CD4-positive, alpha-beta T cell treated with Interleukin-6 for 4 hours (primary cell): ENCODE measurements at places on chromosomes 4 and X.

DNA sequence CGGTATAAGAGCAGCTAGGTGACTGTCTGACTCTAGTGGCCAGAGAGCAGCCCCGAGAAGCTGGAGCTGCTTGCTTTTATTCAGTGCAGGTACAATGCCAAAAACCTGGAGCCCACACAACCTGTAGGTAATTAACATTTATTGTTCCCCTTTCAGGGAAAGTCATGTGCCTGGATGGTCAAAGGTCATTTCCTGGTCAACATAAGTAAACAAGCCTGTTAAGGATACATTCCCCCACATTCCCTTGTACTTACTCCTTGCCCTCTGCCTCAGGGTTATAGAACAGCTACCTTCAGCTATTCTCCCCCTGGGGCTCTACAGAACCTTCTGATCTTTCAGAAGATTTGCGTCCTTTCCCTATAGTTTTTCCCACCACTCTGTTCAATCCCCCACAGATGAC lies 253.4 kb downstream of the TMA16 start:
- DNase-seq, result no peak

GRCh38 chr4:42142591-42142990 lies 9.9 kb downstream of the BEND4 start:
- DNase-seq, result no peak

DNA sequence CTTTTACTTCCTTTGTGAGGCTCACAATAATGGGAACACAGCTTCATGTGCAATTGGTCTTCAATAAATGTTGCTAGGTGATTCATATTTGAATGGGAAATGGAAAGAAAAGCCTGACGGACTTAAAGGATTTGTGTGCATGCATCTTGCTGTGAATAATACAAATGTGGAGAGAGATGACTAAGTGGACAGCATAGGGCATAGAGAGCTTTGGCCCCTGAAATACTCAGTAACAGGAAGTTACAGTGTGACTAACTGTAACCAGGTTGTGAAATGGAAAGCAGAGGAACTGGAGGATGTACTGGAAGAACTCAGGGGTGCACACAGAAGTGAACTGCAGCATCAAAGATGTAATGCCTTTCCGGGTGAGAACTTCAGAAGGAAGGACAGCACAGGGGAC lies 206.7 kb downstream of the MGST2 start:
- no peak for DNase-seq

DNA sequence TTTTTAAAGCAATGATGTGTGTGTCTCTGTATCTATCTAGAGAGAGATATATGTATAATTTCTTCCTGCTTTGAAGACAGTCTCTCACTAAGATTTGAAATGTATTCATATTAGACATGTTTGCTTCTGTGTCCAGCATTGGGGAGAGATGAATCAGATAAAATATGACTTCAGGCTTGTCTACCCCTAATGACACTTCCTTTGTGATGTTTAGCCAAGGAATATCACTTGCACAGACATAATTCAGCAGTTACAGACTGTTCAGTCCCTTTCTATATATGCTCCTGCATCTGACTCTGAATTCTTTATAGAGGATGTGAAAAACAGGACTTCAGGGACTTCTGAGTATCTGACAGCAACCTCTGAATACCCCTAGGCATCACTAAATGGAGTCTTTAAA lies 158.4 kb downstream of the DCLK2 start:
- no peak for DNase-seq

- DNase-seq, result no peak
These were observed 134.4 kb downstream of the SMIM20 start for GRCh38 chr4:26048378-26048882.

DNA sequence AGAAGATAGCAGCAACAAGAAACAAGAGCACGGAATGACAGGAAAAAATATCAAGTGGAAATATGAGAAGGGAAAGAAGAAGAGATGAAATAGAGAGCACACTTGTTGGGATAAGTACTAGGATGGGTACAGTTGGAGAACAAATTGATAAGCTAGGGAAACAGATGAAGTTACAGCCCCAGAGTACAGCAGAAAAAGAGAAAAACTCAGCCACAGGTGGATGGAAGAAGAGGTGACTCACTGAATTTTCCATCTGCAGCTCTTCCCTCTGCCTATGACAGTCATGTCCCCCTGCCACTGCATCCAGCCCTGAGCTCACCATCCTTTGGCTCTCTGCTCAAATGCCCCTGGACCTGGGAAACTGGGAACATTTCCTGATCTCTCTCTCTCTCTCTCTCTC lies 209.0 kb downstream of the BCOR start:
- DNase-seq, result no peak
